ENCODE measurements at places on chromosomes 5 and 9.

DNA sequence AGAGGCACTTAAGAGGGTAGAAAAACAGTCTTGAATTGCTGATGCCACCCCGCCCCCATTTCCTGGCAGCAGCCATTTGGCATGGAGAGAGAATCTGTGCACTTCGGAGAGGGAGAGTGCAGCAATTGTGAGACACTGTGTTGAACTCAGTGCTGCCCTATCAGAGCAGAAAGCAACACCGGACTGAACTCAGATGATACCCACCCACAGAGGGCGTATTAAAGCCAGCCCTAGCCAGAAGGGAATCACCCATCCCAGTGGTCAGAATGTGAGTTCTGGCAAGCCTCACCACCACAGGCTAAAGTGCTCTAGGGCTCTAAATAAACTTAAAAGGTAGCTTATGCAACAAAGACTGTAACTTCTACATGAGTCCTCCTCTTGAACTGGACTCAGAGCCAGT lies 88.4 kb upstream of the RGS7BP start:
- no peak for DNase-seq

DNA sequence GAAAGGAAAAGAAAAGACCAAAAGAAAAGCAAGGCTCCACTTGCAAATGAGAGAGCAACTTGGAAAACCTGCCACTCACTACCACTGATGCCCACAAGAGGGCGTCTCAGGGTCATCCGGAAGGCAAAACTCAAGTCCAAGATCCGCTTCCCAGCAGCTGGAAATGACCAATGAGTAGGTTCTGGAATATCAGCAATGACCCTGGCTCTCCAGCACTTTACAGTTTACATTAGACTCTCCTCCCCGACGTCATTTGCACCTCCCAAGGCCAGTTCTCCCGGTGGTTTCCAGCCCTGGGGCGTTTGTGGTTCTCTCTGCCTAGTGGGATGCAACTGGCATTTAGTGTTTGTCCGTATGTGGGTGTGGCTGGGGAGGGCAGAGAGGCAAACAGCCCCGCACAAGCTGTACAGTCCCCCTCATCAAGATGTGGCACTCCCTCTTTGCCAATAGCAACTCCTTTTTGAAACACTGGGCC lies 193.8 kb upstream of the ZNF618 start:
- DNase-seq = peak; percentile 71

- DNase-seq = no peak
These were observed 31.5 kb downstream of the SOX30 start for GRCh38 chr5:157620776-157621175.

GRCh38 chr5:93384026-93384425 lies 197.0 kb downstream of the NR2F1-AS1 start:
- DNase-seq = no peak

DNA sequence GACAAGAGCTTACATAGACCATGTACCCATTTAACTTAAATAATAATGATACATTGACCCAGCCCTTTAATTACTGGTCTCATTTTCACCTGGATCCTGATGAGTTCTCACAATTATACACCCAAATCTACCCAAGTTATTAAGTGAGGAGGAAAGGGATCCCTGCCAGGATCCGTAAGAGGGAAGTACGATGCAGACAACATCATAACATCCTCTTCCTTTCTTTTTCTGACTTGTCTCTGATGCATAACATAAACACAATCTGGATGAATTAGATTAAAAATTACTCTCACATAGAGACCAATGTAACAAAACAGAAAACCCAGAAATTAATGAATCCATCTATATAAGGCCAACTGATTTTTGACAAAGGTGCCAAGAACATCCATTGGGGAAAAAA lies 17.0 kb downstream of the MARCHF3 start:
- no peak for DNase-seq

DNA sequence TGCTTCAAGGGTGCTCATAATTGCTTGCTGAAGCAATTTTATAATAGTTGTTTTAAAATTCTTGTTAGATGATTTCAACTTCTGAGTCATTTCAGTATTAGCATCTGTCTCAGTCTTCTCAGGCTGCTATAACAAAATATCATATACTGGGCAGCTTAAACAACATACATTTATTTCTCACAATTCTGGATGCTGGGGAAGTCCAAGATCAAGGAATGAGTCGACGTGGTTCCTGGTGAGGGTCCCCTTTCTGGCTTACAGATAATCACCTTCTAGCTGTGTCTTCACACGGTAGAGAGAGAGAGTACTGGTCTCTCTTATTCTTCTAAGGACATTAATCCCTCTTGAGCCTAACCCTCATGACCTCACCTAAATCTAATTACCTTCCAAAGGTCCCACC lies 160.4 kb downstream of the SIL1 start:
- DNase-seq = peak; percentile 13

DNA sequence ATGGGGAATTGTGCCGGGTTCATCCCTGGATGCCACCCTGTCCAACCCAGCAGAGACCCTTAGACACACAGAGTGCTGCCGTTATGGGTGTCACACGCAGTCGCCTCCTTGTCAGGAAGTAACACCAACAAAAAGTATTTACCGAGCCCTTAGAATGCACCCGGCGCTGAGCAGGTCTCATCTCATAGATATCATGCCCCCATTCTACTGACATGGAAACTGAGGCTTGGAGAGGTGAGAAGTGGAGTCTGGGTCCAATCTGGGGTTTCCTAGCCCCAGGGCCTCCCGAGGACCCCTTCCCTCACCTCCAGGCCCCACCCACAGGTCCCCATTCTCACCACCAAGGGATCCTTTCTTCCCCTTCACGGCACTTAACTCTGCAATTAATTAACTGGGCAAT lies 36.8 kb upstream of the BARHL1 start:
- DNase-seq = no peak

GRCh38 chr5:1380011-1380817 lies 35.3 kb upstream of the CLPTM1L start:
- peak; percentile 2 for DNase-seq

DNA sequence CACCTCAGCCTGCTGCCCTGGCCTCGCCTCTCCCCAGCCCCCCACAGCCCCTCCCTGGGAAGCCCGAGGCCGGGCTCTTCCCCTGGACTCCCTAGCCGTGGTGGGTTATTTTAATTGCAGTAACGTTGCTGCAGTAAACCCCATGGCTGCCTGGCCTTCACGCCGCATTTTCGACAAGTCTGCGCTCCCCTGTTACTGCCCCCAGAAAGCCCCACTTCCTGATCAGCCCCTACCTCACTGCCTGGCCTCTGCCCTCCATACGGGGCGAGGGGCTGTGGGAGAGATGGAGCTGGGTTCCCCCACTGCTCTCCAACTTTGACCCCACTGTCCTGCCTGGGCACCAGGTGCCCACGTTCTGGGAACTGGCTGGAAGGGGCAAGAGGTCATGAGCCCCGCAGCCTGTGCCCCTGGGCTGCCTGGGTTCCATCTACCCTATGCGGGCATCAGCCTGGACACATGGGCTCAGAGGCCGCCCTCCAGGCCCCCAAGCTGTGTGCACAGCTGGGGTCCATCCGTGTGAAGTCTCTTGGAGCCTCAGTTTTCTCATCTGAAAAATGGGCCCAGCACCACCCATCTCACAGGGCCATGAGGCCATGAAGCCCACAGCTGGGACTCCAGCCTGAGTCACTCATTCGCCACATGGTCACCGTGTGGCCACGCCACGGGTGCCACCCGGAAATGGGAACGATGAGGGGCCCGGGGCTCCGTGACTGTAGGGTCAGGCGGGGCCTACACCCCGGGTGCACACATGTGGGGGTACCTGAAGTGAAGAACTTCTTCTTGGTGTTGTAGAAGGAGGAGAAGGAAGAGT lies 11.5 kb downstream of the EGFL7 start:
- no peak for DNase-seq

GRCh38 chr5:13976867-13977830 lies 32.7 kb upstream of the DNAH5 start:
- DNase-seq = peak; percentile 65

- DNase-seq = no peak
These were observed 44.6 kb upstream of the SPDL1 start for GRCh38 chr5:169538944-169539343.
